ENCODE measurements at places on chromosomes 7 and 10.

DNA sequence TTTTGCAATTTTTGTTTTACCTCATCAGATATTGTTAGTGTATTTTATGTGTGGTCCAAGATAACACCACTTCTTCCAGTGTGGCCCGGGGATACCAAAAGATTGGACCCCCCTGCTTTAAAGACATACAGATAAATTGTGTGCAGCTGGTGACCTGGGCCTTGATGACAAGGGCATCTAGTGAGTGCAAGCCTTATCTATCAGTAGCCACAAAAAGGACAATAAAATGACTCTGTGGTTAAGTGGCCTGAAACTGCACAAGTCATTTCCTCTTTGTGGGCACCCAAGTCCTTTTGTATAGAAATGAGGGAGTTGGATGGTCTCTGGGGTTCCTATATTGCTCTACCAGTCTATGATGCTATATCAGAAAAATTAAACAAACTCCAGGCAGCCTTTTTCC lies 98.1 kb downstream of the PARD3 start:
- DNase-seq, result no peak

GRCh38 chr10:42632564-42632963 lies 5.8 kb downstream of the ZNF33B start:
- no peak for DNase-seq

DNA sequence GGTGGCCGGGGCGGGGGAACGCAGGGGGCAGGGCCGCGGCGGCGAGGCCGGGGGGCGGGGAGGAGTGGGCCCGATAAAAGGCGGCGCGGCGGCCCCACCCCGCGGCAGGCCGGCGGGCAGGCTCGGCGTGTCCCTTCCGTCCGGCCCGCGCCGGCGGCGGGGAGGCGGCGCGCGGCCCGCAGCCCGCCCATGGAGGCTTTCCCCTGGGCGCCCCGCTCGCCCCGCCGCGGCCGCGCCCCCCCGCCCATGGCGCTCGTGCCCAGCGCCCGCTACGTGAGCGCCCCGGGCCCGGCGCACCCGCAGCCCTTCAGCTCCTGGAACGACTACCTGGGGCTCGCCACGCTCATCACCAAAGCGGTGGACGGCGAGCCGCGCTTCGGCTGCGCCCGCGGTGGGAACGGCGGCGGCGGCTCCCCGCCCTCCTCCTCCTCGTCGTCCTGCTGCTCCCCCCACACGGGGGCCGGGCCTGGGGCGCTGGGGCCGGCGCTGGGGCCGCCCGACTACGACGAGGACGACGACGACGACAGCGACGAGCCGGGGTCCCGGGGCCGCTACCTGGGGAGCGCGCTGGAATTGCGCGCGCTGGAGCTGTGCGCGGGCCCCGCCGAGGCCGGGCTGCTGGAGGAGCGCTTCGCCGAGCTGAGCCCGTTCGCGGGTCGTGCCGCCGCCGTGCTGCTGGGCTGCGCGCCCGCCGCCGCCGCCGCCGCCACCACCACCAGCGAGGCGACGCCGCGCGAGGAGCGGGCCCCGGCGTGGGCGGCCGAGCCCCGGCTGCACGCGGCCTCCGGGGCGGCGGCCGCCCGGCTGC lies at the start of gene NANOS1:
TSS of gene NANOS1 (plus strand) at position 102 of the 808 bp plus-strand sequence. CDS start at position 190, 88 bp downstream.
- no peak for DNase-seq

DNA sequence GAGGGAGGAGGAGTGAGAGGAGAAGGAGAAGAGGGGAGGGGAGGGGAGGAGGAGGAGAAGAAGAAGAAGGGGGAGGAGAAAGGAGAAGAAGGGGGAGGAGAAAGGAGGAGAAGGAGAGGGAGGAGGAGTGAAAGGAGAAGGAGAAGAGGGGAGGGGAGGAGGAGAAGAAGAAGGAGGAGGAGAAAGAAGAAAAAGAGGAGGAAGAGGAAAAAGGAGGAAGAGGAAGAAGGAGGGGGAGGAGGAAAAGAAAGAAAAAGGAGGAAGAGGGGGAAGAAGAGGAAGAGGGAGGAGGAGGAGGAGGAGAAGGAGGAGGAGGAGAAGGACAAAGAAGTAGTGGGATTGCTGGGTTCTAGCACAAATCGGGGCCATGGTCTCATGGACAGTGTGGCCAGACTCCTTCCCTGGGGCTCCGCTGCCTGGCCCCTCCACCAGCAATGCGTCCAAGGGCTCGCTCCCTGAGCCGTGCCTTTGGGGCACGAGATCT lies 4.2 kb upstream of the MAFK start:
- no peak for DNase-seq

DNA sequence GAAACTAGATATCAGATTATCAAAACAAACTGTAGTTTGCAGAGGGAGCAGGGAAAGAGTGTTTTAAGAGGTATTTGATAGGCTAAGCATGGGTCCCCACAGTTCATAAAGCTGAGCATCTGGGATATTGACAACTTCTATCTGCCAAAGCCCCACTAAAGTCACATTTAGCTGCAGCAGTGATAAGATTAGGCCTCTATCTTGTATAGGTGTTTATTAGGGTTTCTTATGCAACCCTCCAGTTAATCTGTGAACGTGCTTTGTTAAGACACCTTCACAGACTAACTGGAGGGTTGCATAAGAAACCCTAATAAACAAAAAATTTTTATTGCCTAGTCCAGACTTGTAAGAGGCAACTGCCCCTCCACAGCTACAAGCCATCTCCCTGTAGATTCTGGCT lies 78.0 kb downstream of the CYP51A1 start:
- no peak for DNase-seq

DNA sequence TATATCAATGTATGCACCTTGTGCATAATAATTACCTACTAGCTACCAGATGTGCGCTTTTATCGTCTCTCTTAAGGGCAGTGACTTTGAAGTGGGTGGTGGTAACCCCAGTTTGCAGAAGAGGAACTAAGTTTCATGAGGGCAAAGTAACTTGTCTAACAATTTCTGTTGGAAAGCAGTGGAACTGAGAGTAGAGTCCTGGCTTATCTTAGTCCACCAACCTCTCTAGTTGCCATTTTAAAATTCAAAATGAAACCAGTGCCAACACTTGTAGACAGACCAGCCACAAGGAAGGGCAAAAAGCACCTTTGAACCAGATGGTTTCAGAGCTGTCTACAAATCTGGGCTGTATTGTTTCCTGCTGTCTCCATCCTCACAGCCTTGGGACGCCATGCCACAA lies 32.0 kb upstream of the RBM20 start:
- DNase-seq, result no peak

DNA sequence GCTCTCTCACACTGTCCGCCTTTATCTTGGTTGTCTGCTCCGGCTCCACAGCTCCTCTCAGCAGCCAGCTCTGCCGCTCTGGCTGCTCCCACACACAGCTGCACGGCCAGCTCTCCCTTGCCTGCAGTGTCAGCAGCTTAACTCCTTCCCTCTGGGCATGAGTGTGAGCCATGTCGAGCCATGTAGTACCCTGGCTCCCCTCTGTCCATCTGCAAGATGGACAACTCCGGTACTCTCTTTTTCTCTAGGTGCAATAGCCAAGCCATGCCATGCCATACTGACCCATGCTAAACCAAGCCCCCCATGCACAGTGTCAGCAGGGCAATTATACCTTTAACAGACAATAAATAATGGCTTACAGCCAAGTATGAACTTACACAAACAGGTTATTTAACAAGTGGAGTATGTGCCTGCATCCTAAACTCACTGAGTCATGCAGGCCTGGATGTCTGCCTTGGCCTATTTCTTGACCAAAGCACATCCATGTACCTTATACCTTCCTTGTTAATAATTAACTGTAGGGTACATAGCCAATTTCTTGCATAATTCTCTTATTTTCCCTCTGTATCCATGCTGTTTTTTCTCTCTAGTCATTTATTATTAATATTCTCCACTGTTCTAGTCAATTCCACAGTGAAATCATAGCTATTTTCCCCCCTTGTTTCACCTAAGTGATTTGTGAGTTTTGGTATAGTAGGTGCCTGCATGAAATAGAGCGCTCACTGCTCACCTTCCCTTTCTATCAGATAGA lies 170.9 kb downstream of the CDK14 start:
- no peak for DNase-seq

DNA sequence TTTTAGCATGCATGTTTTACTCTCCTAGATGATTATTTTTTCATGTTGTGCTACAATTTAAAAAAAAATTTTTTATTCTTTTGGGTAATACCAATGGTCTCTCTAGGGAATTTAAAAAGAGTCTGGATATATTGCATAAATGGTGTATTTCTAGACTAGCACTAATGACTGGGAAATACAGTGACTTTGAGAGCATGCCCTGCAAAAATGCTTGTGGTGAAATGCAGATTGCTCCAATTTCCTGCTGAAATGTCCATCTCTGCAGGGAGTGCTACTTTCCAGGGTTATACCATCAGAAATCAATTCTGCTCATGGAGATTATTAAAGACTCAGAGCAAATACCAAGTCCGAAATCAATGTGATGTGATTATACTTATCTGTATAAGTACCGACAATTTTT lies 186.1 kb downstream of the PRKG1 start:
- DNase-seq, result no peak

DNA sequence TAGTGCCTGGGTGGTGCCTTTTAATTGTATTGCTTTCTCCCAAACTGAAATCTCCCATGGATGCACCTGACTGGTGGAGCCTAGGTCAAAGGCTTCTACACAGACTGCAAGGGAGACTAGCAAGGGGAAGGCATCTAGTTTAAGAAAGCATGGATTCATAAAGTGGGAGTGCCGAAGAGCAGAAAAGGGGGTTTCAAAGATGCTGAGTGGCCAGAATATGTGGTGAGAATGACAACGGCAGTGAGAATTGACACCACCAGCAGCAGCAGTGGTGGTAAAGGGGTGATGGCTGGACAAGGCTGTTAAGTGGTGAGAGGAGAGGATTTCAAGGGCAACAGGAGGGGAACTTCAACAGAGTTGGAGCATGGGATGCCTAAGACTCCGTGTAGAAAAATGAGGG lies 36.7 kb downstream of the LSMEM1 start:
- no peak for DNase-seq

GRCh38 chr7:21192657-21193056 lies 235.2 kb upstream of the SP4 start:
- DNase-seq, result no peak

Data from bone marrow (tissue), 2 donors.